ENCODE measurements at places on chromosomes 3 and 15.

- no peak for DNase-seq
Measured at GRCh38 chr3:197603317-197603933, 47.7 kb upstream of the BDH1 start.

GRCh38 chr3:189786479-189787064 lies 155.4 kb downstream of the TP63 start:
- DNase-seq: no peak

GRCh38 chr3:40754994-40755393 lies 230.2 kb downstream of the ZNF621 start:
- no peak for DNase-seq

DNA sequence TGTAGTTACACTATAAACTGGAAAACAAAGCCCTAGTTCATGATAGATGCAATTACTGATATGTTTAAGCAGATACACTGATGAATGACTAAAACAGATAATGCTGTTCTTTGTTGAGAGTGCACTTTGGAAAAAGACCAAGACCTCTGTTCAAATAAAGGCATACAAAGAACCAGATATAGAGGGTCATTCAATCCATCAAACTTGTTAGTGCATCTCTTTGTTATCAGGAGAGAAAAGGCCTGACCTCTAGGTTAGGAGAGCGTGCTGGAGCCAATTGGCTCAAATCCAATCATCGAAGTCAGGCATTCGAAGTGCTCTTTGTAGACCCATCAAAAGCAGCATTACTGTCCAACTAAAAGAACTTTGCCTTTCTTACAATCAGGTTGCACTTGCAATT lies 124.2 kb downstream of the TFG start:
- no peak for DNase-seq

- peak; percentile 38 for DNase-seq
Measured at GRCh38 chr3:34212656-34213055, 414.2 kb downstream of the PDCD6IP start.

- DNase-seq: no peak
Measured at GRCh38 chr3:118577055-118577777, 457.4 kb downstream of the IGSF11 start.

- DNase-seq: no peak
Measured at GRCh38 chr3:107985496-107985895, 105.3 kb downstream of the CD47 start.

DNA sequence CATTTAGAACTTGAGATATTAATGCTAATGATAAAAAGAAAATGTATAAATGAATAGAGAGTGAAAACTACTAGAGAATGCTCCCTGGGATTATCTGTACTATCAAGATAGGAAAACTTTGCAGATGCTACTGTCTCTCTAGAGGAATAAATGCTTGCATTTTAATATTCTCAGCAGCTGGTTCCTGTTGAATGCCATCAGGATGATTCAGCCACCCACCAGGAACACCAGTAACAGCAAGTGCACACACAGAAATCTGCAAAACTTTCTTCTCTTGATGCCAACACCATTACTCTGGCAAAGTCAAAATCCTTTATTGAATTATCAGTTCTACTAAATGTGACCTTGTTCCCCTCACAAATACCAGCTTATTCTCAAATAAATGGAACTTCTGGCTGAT lies 148.4 kb downstream of the TIGIT start:
- DNase-seq: no peak

- DNase-seq: no peak
Measured at GRCh38 chr15:63089260-63090043, 32.2 kb upstream of the LACTB start.

DNA sequence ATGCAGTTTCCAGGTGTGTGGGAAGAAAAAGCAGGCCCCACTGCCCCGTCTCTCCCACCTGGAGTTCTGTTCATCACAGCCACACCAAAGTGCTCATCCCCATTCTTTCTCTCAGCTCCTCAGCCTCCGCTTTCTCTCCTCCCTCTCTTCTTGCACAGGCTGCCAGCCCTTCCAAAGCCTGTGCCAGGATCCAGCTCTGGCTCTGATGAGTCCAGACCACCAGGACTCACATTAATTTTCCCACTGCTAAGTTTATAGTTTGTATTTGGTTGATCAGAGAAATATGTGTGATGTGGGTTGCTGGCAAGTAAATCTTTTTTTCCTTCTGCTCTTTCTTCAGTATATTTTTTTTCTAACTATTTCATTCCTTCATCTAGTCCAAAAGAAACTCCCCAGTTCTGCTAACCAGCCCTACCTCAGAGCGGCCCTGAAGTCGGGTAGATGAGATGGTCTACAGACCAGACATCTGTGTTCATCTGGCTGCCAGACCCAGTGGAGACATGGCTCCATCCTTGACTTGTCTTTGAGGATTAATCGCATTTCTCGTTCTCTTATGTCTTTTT lies 49.8 kb downstream of the BOC start:
- DNase-seq: no peak

DNA sequence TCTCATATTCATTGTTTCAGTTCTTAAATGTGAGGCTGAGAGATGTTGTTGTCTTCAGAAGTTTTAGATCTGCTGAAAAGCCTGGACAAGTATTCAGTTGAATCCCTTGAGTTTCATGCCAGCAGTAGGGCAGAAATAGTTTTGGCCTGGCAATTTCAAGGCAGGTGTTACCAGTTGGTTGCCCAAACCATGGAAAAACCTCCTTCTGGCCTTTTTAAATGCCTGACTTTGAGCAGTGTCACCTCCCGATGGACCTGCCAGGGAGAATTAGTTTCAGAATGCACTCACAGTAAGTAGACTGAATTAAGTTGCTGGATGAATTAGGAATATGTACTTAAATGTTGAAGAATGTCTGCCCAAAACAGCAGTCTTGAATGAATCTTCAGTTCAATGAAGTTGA lies 383.1 kb downstream of the KCNH8 start:
- no peak for DNase-seq

DNA sequence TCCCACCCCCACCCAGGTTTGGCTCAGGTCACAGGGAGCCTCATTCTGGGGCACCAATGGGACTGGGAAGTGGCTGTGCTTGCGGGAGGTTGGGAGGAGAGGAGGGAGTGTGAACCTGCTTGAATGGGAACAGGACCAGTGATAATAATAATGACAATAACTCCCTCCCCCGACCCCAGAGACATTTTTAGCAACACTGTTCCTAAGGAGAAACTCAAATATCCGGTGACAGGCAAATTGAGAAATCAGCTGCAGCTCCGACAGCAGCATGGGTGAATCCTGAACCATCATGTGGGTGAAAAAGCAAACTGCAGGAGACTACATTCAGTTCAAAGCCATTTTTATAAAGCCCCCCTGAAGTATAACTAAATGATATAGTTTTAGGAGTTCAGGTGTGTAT lies 11.6 kb upstream of the RPL29 start:
- no peak for DNase-seq

DNA sequence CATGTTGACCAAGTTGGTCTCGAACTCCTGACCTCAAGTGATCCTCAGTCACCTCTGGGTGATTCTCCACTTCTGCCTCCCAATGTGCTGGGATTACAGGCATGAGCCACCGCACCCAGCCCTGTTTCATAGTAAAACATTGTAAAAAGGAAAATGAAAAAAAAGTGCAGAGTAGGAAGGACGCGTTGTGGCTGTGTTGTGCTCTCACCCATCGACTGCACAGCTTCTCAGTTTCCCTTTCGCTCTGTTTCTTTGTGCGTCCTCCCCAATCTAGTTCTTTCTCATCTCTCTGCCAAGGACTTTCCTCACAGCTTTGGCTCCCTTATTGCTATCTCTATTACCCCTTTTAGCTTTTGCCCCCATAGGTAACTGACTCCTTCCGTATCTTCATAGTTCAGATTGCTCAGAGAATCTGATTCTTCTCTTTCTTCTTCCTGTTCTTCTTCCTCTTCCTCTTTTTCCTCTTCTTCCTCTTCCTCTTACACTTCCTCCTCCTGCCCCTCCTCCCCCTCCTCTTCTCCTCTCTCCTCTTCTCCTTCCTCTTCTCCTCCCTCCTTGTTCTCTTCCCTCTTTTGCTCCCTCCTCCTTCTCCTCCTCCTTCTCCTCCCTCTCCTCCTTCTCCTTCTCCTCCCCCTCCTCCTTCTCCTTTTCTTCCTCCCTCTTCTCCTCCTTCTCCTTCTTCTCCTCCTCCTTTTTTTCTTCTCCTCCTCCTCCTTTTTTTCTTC lies 81.1 kb upstream of the VGLL4 start:
- DNase-seq: no peak

DNA sequence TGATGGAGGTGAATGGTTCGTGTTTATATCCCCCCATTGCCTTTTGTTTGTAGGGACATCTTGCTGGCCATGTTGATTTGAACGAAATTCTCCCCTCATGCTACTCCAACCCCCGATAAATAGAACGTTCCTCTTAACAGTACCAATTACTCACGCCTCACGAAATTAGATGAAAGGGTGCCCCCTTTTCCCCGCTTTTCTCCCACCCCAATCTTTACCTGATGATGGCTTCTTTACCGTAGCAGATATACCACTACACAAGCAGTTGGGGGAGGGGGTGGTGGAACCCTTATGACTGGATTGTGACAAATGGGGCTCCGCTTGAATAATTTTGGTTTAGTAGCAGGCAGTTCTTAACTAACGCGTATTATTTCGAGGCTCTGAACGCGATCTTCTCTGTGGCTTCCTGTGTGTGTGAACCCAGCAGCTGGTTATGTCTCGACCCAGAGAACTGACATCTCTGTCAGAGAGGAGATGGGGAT lies 1.1 kb downstream of the PIAS1 start:
- no peak for DNase-seq

DNA sequence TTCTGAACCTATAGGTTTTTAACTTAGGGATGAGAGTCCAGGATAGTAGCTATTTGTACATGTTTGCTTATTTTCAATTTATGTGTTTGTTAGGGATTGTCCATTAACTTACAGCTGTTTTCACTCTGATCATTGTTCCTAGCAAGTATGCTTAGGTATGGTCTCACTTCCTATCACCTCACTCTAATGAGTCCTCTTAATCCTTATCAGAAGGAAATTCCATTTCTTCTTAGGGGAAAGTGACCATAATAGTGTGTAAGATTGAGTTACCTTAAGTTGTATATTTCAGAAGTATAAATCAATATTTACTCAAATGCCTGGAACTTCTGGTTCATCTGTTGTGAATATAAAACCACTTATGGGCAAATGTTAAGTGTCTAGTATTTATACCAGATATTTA lies 53.0 kb downstream of the PIAS1 start:
- DNase-seq: no peak

GRCh38 chr15:46231786-46232185 lies 597.0 kb downstream of the SQOR start:
- no peak for DNase-seq

GRCh38 chr3:174700736-174701135 lies 158.4 kb upstream of the NAALADL2 start:
- DNase-seq: no peak

- DNase-seq: no peak
Measured at GRCh38 chr3:13546667-13547171, 2.2 kb upstream of the FBLN2 start.

GRCh38 chr3:138222942-138223287 lies 35.8 kb downstream of the ARMC8 start:
- no peak for DNase-seq

DNA sequence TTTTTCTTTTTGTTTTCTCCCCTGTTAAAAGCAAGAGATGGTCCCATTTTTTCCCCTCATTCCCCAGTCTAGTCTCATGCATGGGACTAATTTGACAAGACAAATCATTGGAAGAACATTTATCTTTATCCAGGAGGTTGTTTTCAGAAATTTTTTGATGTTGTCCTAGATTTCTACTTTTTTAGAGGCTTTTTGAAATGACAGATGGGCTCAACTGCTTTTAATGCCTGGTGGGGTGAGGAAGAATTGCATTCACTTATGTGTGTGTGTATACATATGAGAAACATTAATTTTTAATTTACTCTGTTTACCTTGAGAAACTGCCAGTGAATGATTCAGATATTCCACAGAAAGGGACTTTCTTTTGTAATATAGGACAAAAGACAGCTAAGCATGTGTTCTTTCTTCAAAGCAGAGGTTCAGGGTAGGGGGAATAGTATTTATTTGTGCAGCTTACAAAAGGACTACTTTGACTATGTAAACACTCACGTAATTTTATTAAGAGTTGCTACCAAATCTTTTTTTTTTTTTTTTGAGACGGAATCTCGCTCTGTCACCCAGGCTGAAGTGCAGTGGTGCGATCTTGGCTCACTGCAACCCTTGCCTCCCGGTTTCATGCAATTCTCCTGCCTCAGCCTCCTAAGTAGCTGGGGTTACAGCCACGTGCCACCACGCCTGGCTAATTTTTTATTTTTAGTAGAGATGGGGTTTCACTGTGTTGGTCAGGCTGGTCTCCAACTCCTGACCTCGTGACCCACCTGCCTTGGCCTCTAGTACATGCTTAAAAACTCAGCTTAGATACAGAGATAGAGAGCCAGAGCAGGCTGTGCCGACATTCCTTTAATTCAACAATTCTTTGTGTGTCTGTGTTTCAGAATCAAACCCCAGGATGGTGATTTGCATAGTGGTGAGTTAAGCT lies 130.1 kb upstream of the RARB start:
- DNase-seq: no peak

GRCh38 chr3:135117977-135118376 lies 322.9 kb downstream of the EPHB1 start:
- DNase-seq: no peak

DNA sequence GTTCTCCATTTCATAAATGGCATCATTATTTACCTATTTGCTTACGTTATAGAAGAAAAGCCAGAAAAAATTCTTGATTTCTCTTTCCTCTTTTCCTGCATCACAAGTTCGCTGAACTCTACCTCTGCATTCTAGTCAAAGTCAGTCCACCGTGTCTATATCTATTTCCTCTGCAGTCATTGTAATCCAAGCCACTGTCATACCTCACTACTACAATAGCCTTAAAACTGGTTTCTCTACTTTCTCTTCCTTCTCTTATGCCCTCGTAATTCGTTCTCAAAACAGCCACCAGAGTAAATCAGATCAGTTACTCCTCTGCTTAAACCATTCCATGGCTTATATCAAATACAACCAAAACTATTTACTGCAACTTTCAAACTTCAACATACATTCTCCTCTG lies 13.4 kb upstream of the FAM81A start:
- no peak for DNase-seq

GRCh38 chr15:90718232-90718631 lies 1.1 kb downstream of the BLM start:
- DNase-seq: no peak

DNA sequence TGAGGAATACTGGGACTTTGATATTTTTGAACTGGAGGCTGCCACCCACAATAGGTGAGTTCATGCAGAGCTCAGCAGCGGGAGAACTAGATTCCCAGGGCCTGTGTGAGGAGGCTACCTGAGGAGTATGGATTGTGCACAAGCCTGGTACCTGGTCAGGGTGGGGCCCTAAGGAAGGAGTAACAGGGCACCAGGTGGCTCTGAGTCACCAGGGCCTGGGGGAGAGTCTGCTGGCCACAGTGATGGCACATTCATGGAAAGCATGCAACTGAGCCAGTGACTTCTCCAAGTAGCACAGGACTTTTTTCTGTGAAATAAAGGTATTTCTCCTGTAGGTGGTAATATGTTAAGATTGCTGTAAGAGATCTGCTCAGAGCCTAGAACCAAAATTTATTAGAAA lies 134.4 kb downstream of the PDE8A start:
- DNase-seq: no peak

DNA sequence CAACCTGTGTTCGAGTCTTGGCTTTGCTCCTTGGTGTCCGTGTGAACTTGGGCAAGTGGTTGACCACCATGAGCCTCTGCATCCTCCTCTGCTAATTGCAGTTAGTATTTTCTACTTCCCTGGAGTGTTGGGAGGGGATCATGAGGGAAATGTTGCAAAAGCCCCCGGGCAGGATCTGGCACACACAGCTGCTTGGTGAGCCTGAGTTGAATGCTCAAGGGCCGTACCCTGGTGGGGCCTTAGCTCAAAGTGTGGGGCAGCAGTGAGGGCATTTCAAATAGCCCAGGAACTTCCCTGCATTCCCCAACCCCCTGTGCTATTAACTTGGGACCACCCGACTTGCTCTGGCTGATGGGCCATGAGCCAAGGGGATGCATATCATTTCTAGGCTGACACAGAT lies 94.9 kb upstream of the SLC6A11 start:
- no peak for DNase-seq
